ENCODE measurements at places on chromosomes 6 and 20.

GRCh38 chr20:50286174-50286511 lies 95.5 kb downstream of the CEBPB start:
- no peak for DNase-seq

DNA sequence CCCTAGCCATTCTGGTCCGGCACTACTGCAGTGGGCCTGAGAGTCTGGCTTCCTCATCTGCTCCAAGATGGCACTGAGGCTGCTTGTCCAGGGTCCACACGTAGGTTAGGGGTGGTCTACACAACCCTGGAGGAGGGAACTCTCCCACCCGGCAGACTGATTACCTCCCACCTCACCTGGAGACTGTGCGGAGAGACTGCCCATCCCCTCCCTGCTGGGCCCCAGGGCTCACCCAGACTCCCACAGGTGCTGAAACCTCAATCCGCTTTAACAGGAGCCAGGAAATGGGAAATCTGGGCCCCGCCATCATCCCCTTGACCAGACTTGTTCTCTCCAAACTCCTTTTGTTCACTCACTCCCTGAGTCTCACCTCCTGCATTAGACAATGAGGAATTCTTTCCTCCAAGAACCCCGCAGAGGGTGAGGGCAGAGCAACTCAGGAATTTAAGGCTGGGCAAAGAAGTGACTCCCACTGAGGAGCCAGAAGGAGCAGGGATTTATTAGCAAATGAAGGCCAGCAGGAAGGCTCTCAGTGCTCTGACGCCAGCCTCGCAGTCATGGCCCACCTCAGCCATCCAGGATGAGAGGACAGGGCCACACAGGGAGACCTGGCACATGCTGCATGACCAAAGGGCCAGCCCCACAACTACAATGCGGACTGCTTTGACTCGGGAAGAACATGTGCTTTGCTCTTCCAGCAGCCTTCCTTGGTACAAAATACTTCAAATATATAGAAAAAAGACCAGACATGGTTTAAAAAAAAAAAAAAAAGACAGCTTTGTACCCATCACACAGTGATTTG lies 53.0 kb downstream of the CDK5RAP1 start:
- DNase-seq, result no peak

GRCh38 chr6:137365707-137366437 lies 128.3 kb downstream of the OLIG3 start:
- no peak for DNase-seq

GRCh38 chr6:36834576-36835341 lies 4.5 kb downstream of the CPNE5 start:
- no peak for DNase-seq

DNA sequence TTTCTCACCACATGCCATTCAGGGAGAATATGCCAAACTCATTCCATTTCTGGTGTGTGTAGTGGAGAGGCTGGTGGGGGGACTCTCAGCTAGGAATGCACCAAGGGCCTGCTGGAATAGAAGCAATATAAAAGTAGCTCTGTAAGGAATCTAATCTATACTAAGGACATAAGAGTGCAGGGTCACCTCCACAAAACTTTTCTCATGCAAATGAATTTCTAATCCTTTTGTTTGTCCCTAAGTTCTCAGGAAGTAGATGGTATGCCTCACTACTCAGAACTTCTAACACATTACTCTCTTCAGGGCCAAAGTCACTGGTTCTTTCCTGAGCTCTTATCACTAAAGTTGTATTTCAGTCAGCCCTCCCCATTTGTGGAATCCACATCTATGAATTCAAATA lies 427.2 kb downstream of the C6orf118 start:
- DNase-seq, result no peak

GRCh38 chr20:58583176-58583575 lies 67.9 kb upstream of the STX16 start:
- DNase-seq, result peak; percentile 81

GRCh38 chr6:133977983-133978895 lies 25.2 kb downstream of the TBPL1 start:
- DNase-seq, result no peak

- DNase-seq, result peak; percentile 11
Observed at GRCh38 chr6:3711776-3712175, 39.7 kb downstream of the PXDC1 start.

DNA sequence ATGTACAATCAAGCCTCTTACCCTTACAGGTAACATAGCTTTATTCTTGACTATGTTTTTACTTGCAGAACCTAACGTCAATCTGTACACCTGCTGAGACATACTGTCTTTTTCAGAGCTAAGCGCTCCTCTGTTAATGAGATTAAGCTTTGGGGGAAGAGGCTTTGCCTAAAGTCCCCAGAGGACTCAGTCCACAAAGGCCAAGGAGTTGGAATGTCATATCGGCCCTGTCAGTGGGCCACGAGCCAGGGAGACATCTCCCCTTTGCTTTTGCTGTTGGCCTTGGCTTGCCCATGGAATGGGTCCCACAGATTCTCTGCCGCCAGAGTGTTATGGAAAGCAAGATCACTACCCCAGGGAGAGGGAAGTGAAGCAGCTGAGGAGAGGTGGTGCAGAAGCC lies 64.1 kb upstream of the SOX4 start:
- no peak for DNase-seq
